ENCODE measurements at places on chromosomes 1 and 21. TPM values are rescaled to one million over a fixed set of nuclear protein-coding genes. Genes with fewer than 3 reads are reported as not detected.

DNA sequence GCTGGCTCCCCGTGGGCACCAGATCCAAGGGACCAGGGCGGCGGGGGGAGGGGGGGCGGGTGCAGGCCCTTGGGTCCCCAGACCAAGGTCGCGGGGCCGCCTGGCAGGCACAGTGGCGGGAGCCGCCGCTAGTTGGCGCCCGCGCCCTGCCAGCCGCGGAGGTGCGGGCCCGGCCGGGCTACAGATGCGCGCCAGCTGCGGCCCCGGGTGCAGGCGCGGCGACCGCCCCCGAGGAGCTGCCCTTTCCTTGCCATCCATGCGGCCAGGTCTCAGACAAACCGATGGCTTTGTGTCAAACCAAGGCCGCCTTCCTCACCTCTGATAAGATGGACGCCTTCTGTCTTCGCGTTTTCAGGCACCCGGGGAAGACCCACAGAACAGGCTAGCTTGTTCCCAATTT lies 2.2 kb upstream of the RUNX3 start:
- peak; percentile 89 for DNase-seq

GRCh38 chr1:111811891-111812290 lies 56.2 kb downstream of the DDX20 start:
- no peak for DNase-seq

- peak; percentile 87 for DNase-seq
Measured at GRCh38 chr1:224183591-224184312, 712 bp downstream of the DEGS1 start.

- DNase-seq: no peak
Measured at GRCh38 chr1:222582099-222582774, 7.5 kb downstream of the TAF1A start.

DNA sequence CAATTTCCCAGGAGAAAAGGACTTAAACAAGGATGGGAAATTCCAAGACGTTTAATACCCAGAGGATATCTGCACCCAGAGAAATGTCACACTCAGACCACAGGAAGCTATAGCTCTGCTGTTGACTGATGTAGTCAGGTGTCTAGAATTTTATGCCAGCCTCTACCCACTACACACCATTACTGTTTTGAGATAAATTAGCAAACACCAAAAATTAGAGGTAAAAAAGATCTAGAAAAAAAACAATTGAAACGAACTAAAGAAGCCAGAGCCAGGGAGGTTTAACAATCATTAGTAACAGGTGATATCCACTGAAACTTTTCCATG lies 519.9 kb downstream of the SMYD3 start:
- no peak for DNase-seq

GRCh38 chr1:223233410-223234169 lies 90.5 kb upstream of the TLR5 start:
- peak; percentile 54 for DNase-seq

- DNase-seq: no peak
Measured at GRCh38 chr21:25254491-25255174, 352.6 kb downstream of the MRPL39 start.

DNA sequence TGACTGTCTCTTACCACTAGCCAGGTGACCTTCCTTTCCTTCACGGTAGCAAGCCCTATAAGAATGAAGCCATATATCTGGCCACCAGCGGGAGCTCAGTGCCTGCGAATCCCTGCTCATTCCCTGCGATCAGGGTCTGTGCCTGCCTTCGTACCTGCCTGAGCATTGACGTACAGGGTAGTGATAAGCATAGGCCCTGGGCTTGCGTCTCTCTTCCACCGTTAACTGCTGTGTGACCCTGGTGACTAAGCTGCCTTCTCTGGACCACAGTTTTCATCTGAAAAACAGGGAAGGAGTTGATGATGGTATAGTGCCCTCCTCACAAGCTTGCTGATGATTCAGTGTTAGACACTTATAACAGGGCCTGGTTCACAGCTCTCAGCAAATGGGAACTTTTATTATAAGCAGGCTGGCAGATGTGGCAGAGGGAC lies 4.1 kb downstream of the ZC3H12A start:
- no peak for DNase-seq

DNA sequence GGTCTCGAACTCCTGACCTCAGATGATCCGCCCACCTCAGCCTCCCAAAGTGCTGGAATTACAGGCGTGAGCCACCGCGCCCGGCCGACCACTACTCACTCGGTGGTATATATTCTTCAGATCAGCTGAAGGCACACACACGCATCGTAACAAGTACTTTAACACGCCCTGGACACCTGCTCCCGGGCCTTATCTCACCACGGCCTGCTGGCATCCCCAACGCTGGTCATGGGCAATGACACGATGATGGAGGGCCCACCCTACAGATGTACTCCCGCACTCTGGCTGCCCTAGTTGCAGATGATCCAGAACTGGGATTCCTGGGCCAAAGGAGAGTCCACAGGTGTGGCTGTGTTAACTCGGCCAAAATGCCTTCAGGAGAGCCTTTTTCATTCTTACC lies 11.6 kb downstream of the UBE2J2 start:
- no peak for DNase-seq

- no peak for DNase-seq
Measured at GRCh38 chr1:7561331-7561921, 209.7 kb upstream of the VAMP3 start.

GRCh38 chr1:242827538-242827937 lies 303.0 kb upstream of the PLD5 start:
- no peak for DNase-seq

GRCh38 chr1:97056386-97056785 lies 334.8 kb downstream of the PTBP2 start:
- DNase-seq: no peak

- no peak for DNase-seq
Measured at GRCh38 chr1:110240476-110241210, 30.5 kb downstream of the KCNC4 start.

DNA sequence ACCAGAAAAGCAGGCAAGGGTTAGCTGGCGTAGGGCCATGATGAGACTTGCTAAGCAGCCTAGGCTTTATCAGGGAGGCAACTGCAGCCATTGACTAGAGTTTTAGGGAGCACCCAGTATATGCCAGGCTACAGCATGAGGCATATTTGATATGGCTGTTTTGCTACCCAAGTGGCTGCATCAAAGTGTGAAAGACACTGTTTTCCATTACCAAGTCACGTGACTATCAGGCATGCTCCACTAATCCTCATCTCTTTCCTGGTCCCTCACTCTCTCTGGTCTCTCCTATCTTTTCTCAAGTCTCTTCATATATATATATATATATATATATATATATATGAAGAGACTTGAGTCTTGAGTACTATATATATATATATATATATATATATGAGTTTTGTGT lies 206.7 kb upstream of the POU3F1 start:
- DNase-seq: no peak

RGS5 gene
- total RNA-seq: 187 TPM

INAVA gene
- total RNA-seq: 2.0 TPM

PSRC1 gene
- 9.3 TPM for total RNA-seq

Data from osteocyte (in vitro differentiated cells).